Activated T-helper 1 cell treated with anti-CD3 and anti-CD28 coated beads, Interleukin-2, amount 50 U/mL, for 16 hours (primary cell): ENCODE measurements at places on chromosomes 3 and 15.

- no peak for DNase-seq
Observed at GRCh38 chr3:106794442-106794841, 582.8 kb upstream of the CCDC54 start.

DNA sequence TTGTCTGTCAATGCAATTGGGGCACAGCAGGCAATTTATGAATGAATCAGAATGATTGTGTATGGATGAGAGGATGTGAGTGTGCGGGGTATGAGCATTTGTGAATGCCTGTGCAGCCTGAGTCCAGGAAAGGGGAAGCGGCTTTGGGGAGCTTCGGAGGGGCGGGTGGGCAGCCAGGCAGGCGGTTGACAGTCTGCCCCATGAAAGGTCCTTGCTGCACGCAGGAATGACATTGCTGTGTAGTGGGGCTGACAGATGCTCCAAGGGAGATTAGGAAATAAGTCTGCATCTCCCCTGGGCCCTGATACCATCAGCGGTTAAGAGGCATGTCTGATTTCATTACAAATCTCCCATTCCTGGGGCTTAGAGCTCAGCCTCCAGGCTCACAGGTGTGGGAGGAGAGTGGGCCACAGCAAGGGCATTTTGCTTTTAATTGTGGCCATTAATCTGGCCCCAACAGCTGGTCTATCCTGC, 26.4 kb upstream of the TSPAN3 start:
- DNase-seq, result no peak

DNA sequence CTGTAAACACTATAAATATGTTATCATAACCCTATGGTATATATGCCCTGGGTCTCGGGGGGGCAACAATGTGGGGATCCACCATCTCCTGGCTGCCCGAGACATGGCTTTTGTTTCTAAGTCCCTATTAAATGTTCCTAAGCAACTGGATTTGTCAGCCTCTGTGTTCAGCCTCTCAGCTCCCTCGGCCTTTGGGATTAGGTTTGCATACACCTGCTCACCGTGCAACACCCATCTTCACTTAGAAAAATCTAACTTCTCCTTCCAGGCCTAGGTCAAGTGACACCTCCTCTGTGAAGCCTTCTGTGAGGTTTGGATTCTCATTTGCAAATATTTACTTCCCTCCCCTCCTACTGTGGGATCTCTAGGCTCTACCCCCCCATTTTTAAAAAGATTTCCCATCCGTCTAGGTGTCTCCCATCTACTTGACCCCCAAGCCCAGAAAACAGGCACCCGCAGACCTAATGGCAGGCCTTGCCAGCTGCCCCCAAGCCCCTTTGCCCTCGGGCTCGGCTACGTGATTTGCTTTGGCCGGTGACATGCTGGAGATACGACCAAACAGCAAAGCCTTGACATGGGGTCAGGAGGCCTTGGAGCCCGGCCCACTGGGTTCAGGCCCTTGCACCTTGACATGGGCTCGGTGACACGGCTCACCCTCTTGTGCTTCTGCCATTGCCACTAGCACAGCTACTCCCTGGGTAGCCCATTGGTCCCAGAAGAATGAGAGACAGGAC, 66.0 kb upstream of the BLM start:
- no peak for DNase-seq

DNA sequence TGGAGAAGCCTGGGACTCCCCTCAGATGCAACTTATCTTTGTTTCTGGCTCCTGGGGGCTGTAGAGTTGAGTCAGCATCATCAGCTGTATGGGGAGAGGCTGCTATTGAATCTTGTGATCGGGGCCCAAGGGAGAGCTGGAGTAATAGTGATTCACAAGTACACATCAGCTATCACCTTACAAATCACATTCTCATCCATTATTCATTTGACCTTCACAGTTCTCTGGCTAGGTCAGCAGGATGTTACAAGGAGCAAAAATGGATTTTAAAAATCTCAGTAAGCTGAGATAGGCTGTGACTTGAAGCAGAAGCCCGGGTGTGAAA, 175.0 kb downstream of the OPA1 start:
- DNase-seq, result no peak

GRCh38 chr15:72838311-72838731, 54.8 kb upstream of the ADPGK start:
- no peak for DNase-seq

- no peak for DNase-seq
Observed at GRCh38 chr3:69204315-69204957, 82.0 kb upstream of the LMOD3 start.

DNA sequence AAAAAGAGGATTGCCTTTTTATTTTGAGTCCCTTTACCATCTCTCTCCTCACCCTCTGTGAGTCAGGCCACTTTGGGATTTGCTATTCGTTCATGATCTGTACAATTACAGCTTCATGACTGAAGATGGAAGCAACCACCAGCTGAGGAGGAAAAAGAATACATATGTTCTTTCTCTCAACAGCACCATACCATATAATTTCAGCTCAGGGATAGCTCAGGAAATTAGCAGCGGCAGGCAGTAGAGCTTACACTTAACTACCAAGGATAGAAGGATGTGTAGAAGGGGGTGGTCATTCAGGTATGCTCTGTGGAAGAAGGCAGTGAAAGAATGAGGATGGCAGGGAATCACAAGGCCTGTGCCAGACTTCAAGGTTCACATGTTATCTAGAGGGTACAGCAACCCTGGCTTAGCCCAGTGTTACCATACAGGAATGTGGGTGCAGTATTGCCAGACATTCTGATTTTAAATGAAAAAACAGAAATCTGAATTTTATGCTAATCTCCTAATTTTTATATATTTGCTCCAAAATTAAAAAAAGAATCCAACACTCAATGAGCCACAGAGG, 17.9 kb downstream of the PLS1 start:
- no peak for DNase-seq

- DNase-seq, result no peak
Observed at GRCh38 chr3:185820973-185821758, 3.7 kb downstream of the IGF2BP2 start.

DNA sequence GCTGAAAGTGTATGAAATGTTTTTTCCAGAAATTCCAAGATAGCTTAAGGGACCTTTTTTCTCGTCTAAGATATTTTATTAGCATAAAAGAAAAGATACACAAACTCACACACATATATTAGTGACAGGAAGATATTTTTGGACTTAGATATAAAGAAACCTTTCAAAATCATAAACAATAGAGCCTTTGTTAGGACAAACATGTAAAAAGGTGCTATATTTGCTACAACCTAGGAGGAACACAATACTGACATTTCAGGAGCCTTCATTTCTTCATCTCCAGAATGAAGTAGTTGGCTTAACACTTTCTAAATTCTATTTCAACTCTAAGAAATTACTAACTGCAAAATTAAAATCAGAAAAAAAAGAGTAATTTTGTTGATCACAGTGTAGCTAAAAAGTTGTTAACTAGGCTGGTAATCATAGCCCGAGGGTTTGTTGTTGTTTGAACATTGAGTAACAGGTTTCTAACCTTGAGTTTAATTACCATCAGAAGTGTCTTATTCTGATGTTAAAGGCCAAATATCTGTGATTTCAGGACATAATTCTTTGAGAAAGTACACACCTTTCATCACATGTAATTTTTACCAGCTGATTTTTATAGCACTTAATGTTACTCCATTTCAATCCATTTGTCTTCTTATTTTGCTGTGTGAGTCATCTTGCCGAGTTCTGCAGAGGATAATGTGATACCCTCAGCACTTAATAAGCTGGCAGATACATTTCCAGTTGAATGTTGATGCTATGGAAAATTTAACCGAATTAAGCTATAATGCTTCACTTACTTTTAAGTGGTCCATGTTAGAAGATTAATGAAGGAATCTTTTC, 97.3 kb downstream of the MBNL1 start:
- DNase-seq, result no peak

DNA sequence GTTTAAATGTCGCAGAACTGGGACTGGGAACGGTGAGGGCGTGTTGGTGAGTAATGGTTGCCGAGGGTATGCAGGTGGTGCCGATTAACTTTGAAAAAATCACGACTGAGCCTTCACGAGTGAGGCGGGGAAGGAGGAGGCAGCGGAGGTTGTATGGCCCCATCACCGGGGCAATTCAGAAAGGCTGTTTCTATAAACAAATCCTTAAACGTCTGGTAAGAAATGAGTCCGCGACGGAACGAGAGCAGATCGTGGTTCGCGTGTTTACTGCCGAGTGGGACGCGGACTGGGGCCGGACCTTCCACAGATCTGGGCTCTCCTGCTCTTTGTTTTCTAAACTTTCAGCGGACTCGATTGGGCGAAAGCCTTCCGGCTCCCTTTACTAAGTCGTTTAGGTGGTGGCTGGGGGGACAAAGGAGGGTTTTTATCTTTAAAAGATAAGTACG, 2.7 kb downstream of the IGF1R start:
- DNase-seq, result peak; percentile 3

DNA sequence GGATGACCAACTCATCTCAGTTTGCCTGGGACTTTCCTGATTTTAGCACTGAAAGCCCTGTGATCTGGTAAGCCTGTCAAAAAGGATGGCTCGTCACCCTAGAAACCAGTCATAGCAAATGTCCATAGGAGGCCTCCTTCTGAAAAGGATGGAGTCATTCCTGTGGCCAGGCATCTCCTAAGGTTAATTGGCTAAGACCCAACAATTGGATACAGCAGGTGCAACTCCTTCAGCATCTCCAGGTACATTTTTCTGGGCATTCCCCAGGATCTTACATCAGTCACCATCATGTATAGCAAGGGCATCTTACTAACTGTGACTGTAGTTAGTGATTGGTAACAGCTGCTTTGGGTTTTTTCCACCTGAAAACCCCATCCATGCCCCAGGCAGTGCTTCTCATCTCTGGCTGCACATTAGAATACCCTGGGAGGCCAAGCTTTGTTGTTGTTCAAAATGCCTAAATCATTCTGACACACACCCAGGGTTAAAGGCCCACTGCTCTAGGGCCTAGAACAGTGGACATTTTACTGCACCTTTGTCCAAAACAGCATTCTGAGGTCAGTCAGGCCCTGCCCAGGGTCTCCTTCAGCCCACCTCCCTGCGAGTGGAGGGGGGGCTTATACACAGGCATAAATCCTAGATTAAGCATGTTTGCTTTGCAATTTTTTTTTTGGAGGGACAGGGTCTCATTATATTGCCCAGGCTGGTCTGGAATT, 28.3 kb upstream of the GALNT15 start:
- no peak for DNase-seq

GRCh38 chr3:149195221-149195620, 26.4 kb downstream of the CP start:
- no peak for DNase-seq

GRCh38 chr3:23808525-23808924, 2.8 kb downstream of the UBE2E1 start:
- no peak for DNase-seq

DNA sequence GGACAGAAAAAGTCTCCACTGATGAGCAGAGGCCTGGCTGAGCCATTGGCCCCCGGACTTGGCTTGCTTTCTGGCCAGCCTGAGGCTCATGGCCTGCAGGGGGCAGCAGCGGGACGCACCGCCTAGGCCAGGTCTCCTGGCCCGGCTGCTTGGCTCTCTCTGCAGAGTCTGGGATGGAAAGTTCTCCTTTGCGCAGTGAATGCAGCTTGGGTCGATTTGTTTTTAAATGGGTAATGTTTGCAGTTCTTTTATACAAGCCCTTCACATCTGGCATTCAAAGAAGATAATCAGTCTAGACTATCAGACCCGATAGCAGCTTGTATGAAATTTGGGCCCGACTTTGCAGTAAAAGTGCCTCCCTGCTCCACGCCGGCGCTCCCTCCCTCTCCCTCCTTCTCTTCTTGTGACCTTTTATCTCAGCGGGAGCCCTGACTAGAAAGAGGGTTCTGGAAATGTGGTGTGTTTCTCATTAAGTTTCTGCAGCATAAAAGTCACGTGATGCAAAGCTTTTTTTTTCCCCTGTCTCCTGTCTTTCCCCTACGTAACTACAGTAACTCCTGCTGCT, 59.9 kb downstream of the ZNF621 start:
- DNase-seq, result peak; percentile 46

DNA sequence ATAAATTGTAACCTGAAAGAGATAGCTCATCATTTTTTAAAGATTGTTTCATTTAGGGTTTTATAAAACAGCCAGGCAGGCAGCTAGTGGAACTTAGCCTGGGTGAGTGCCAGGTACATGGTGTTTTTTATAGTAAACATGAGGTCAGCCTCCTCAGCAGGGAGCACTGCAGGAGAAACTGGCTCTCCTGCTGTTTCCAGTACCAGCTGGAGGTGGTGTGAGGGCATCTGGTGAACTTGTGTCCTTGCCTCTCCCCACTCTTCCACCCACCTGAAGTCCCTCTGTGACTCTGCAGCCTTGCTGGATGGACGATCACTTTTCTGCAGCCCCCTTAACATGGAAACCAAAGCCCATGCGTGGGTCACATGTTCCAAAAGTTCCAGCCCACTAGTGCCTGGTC, 128.4 kb downstream of the FAM174B start:
- DNase-seq, result no peak

DNA sequence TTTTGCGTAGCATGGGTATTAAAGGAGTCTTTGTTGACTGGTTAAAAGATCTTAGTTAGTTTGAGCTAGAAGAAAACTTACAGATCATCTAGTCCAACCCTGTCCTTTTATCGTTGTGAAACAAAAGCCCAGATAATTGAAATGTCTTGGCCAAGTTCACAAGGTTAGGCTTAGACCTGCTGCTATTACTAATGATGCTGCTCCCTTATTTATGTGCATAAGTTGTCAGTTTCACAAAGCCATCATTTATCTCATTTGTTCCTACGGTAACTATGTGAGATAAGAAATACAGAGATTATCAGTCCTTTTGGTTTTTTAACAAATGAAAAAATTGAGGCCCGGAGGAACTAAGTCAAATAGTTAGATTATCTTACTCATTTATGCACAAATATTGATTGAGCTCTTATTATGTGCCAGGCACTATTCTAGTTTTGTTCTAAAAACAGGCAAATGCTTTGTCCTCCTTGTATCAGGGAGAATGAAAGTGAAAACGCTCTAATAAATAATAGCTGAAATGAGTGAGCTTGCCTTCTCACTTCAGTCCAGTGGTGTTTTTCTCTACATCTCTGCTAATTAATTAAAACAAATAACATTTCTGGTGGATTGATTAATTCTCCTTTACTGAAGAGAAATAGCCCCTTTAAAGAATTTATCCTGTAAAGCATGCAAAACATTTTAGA, 49.1 kb upstream of the TPRG1 start:
- no peak for DNase-seq

- DNase-seq, result no peak
Observed at GRCh38 chr3:128906031-128906803, 26.8 kb downstream of the ACAD9 start.

DNA sequence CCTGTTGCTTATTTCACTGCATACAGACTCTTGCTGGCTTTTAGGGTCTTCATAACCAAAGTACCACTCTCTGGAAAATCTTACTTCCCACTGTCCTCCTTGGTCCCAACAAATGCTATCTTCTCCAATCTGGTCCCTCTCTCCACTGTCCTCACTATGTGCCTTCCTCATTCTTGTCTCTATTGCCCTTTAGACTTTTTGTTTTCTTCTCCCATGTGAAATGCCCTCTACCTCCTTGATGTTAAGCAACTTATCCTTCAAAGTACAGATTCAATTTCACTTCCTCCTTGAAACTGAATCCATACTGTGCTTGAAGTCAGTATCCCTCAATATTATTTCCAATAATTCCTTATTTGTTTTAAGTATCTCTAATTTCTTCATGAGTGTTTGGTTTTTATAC, 60.8 kb downstream of the CGGBP1 start:
- DNase-seq, result no peak
